ELR (cell line): ENCODE measurements at places on chromosomes 5 and 9.

GRCh38 chr9:89864257-89864656 lies 259.4 kb downstream of the GADD45G start:
- DNase-seq, result no peak

DNA sequence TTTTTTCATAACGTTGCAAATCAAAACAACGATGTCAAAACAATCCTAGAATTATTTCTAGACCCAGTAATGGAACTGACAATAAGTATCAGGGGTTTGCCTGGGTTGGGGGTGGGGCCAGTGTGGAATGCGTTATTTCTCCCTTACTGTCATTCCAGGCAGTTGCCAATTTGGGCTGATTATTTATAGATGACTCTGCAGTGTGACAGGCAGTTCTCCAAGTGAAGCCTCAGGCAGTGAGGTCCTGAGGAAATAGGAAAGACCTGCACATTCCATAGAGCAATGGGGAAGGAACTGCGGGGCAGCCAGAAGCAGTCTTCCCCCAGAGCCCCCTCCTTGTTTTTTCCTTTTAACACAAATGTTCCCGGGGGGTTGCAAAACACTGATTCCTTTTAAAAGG lies 179.0 kb downstream of the YTHDC2 start:
- no peak for DNase-seq

GRCh38 chr9:116589392-116590354 lies 97.4 kb upstream of the TRIM32 start:
- peak; percentile 82 for DNase-seq

DNA sequence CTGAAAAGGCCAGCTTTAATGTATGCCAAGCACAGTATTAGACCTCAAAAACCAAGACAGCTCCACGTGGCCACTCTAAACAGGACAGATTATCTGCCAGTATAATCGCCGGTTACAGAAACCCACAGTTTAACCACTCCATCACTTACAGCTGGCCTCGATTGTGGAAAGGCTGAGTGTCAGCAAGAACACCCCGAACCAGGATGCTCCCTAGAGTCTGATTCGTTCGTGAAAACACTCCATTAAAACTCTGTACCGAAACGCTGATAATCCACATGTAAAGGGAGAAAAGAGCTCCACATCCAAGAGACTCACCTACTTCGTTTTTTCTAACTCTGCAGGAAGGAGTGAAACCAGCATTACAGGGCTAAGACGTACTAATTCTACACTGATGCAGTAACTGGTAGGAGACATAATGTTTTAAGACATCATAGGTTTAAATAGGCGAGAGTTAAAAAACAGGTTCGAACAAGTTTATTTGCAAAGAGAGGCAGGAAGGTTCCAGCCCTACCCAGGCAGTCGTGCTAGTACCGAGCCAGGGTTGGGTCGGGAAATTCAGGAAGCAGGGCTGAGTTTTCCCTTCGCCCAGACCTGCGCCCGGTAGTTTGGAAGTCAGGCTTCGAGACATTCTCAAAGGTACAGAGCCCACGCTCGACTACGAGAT lies 949 bp downstream of the SERINC5 start:
- DNase-seq, result peak; percentile 37

DNA sequence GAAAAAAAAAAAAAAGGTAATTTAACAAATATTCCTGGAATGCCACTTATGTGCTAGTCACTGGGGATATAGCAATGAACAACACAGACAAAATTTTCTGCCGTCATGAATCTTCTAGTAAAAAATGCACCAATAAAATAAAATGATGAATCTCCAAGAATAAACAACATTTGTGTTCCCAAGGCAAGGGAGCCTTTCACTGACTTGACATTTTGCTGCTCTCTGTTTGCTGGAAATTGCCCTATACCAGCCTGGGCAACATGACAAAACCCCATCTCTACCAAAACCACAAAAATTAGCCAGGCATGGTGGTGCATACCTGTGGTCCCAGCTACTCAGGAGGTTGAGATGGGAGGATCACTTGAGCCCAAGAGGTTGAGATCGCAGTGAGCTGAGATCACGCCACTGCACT lies 64.5 kb upstream of the ERBIN start:
- DNase-seq, result peak; percentile 96

GRCh38 chr5:126527892-126528291 lies 67.1 kb downstream of the ALDH7A1 start:
- DNase-seq, result peak; percentile 69

GRCh38 chr5:57805732-57806131 lies 323.1 kb upstream of the ACTBL2 start:
- peak; percentile 41 for DNase-seq

GRCh38 chr9:4099976-4100735 lies 199.7 kb downstream of the GLIS3 start:
- DNase-seq, result peak; percentile 32

GRCh38 chr5:178606269-178606668 lies 16.1 kb upstream of the COL23A1 start:
- no peak for DNase-seq

GRCh38 chr5:36536616-36537005 lies 69.8 kb upstream of the SLC1A3 start:
- no peak for DNase-seq

GRCh38 chr5:14179446-14179845 lies 36.3 kb downstream of the TRIO start:
- no peak for DNase-seq

DNA sequence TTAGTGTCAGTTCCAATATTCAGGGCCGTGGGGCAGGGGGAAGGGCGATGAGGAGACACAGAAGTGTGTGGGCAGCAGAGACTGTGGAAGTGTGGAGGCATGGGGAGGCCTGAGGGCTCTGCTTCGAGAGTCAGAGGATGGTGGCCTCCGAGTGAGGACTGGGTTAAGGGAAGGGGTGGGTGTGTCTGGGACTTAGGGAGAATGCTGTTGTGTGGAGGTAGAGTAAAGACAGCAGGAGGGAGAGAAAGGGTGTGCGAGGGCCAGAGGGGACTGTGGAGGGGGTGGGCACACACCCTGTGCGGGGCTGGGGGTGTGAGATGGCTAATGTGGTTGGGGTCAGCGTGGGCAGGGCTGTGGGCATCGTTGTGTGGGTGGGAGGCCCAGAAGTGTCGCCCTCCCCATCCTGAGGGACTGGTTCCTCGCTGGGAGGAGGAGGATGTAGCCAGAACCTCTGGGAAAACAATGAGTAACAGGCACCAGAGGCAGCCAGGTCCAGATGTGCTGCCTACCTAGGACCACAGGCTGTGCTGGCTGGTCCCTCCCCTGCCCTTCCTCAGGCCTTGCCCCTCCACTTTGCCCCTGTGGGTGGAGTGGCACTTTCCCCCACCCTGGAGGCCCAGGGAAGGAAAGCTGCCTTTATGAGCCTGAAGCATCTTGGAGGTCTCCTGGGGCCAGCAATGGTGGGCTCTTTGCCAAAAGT lies 4.2 kb downstream of the USP20 start:
- peak; percentile 21 for DNase-seq

DNA sequence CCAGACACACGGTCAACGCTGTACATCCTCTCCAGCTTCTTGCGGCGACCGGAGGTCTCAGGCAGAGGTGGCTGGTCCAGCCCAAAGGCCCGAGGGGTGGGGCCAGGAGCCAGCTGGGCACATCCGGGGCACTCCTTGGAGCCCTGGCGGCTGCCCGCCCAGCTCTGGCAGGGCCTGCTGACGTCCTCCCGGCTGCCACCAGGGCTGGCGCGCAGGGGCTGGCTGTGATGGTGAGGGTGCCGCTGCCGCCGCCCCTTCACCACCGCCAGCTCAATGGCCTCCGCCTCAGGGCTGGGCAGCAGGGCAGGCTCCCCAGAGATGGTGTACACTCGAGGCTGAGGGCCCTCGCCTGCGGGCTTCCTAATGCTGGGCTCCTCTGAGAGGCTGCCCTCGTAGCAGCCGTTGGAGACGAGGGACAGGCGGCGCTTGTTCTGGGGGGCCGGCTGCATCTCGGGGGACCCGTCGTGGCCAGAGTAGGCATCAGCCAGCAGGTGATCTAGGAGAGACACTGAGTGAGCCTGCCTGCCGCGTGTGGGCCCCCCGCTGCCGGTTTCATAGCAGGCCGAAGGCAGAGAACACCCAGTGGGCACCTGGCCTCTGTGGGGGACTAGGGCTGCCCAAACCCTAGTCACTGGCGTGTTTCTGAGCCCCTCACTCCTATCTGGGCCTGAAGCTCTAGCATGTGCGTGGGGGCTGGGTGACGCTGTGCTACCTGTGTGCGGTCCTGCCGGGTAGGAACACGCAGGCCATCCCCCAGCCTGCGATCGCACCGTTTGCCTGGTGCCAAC lies 1.5 kb downstream of the NSMF start:
- DNase-seq, result no peak

DNA sequence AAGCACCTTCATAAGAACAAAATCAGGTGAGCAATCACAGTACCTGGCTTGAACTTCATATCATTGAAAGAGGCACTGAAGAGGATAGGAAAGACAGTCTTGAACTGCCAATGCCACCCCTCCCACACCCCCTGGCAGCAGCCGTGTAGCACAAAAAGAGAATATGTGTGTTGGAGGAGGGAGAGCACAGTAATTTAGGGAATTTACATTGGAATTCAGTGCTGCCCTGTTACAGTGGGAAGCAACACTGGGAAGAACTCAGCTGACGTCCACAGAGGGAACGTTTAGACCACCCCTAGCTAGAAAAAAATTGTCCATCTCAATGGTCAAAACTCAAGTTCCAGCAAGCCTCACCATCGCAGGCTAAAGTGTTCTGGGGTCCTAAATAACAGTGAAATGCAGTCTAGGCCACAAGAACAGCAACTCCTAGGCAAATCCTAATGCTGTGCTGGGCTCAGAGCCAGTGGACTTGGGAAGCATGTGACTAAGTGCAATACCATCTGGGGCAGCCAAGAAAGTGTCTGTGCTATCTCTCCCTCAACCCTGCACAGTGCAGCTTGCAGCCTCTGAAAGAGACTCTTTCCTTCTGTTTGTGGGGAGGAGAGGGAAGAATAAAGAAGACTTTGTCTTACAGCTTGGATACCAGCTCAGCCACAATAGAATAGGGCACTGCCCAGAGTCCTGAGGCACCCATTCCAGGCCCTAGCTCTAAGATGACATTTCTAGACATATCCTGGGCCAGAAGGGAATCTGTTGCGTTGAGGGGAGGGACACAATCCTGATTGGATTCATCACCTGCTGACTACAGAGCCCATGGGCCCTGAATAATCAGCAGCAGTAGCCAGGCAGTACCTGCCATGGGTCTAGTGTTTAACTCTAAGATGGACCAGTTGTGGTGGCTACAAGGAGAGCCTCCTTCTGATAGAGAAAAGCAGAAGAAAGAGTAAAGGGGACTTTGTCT lies 62.1 kb upstream of the VLDLR start:
- DNase-seq, result peak; percentile 82

DNA sequence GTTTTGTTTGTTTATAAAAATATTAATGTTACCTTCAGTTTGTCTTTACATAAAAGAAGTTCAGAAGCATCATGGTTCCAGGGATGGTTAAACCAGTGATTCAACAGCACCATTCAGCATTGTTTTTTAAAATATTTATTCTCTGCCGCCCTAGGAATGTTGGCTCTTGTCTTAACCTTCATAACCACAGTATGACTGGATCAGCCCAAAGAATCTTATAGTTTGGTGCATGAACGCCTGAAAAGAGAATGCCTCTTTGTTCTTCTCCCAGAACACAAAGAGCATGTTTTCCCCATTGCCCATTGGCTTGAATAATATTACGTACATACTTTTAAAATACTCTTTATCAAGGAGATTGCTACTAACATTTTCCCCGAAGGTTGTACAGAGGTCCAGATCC lies 413.4 kb downstream of the ANXA1 start:
- no peak for DNase-seq

- DNase-seq, result no peak
Observed at GRCh38 chr5:122916490-122916889, 71.1 kb downstream of the SNX24 start.

GRCh38 chr9:115262952-115263351 lies 145.0 kb upstream of the TNC start:
- peak; percentile 76 for DNase-seq

GRCh38 chr9:27715651-27716050 lies 142.4 kb upstream of the C9orf72 start:
- no peak for DNase-seq

- DNase-seq, result no peak
Observed at GRCh38 chr5:116475338-116475737, 99.3 kb downstream of the SEMA6A start.

DNA sequence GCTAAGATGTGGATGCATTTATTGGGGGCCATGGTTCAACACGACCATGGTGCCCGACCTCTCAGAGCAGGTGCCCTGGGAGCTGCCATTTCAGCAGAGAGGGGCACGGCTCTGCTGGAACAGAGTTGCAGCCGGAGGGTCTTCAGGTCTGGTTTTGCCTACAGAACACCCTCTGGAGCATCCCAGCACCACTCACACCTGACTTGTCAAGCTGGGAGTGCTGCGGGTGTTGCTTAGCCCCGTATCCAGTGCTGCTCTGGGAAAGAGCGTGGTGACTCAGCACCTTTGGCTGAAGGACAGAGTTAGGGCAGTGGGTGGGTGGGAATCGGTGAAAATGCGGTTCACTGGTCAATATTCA lies 36.5 kb upstream of the IRX4 start:
- no peak for DNase-seq

- no peak for DNase-seq
Observed at GRCh38 chr9:95458666-95459065, 58.1 kb downstream of the PTCH1 start.

DNA sequence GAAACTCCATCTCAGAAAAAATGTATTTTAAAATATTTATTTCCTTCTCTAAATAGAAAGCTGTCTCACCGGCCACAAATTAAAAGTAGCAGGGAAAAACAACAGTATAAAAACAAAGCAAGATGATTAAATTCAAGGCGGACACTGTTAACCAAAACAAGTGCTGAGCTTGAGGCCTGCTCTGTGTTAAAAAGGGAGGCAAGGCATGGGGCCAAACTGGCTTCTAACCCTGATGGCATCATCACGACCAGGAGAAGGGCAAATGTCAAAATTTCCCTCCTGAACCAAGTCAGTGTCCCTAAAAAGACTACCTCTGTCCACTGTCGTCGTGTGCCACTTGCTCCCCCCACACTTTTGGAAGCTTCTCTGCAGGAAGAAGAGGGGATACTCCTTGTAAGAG lies 116.1 kb downstream of the MSX2 start:
- DNase-seq, result no peak

GRCh38 chr9:98049288-98050072 lies 7.1 kb upstream of the NANS start:
- no peak for DNase-seq

DNA sequence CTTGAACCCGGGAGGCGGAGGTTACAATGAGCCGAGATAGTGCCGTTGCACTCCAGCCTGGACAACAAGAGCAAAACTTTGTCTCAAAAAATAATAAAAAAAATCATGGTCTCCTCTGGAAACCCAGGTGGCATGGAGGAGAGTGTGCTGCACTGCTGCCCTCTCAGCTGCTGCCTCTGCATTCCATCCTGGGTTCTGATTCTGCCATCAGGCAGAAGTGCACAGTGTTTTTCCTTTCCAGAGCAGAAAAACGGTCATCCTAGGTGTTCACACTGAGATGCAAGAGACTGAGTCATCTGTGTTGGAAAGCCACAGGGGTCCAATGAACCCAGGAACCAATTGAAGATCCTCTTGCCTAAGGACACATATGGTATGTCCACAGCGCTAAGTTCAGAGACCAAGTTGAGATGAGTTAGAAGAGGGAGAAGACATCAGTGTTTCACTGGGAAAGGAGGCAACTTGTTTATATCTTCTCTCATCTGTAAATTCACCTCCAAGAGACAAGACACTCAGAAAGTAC lies 88.8 kb upstream of the DMRT1 start:
- peak; percentile 49 for DNase-seq
